ENCODE measurements at places on chromosomes 4 and X. TPM values are rescaled to one million over a fixed set of nuclear protein-coding genes. Genes with fewer than 3 reads are reported as not detected.

GRCh38 chr4:12122316-12122715, 693.6 kb upstream of the HS3ST1 start:
- DNase-seq, result no peak

- no peak for DNase-seq
Observed at GRCh38 chrX:20116087-20116576, 575 bp downstream of the MAP7D2 start.

DNA sequence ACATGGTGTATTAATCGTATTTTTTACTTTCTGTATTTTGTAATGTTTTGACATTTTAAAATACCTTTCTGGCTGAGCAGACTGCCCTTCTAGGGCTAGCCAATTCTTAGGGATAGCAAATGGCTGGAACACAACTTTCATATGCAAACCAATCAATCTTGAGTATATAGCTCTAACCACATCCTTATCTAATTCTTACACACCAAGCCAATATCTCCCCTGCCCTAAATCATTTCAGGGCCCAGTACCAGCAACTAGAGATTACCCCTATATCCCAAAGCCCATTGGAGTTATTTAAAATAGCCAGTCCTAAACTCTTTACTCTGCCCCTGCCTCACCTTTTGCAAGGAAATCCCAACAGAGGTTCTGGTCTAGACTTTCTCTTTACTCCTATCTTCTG, 58.3 kb downstream of the INTS12 start:
- DNase-seq, result no peak

DNA sequence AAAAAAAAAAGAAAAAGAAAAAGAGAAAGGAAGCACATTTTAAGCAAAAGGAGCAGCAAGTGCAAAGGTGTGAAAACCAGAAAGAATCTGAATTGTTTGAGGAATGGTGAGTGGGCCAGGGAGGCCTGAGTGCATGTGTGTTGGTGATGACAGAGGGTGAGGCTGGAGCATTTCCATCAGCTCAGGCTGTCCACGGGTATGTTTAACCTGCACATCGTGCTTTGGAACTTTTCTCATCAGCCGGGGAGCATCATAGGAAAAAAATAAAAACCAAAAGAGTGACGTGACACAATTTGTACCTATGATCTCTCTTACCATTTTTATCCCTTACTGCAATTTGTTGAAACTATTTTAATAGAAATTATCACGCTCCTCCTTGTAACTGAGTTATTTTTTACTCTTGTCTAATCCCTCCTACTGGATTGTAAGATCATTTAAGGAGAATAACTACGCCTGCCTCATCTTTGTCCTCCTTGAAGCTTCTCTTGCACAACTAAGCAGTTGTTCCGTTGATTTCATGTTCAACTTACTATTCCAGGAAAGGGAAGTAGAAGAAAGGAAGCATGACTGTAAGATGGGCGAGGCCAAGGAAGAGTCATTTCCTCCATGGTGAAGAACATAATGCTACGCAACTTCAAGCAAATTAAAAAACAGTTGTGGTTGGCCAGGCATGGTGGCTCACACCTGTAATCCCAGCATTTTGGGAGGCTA, 7.0 kb downstream of the PALLD start:
- no peak for DNase-seq

- no peak for DNase-seq
Observed at GRCh38 chr4:40206426-40206825, 9.6 kb downstream of the RHOH start.

GRCh38 chr4:118703118-118703517, 17.9 kb downstream of the METTL14 start:
- DNase-seq, result no peak

DNA sequence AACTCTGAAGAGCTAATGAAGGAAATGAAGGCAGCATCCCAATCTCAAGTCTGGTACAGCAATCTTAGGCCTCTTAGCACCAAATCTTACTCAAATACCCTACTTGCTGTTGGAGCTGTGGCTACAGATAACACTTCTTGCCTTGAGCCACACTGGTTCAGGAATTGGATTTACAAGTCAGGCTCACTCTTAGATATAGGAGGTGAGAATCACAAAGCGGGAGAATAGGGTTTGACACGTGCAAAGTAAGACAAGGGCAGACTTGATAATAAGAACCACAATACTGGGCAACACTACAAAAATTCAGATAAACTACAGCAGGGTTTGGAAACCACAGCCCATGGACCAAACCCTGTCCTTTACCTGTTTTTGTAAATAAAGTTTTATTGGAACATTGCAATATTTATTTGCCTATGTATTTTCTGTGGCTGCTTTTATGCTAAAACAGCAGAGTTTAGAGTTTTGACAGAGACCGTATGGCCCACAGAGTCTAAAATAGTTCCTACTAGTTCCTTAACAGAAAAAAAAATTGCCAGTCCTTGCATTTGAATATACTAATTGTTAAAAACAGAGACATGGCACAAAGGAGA, 9.3 kb upstream of the CUL4B start:
- DNase-seq, result no peak

GRCh38 chr4:4470208-4470607, 71.6 kb downstream of the STX18 start:
- DNase-seq, result no peak

GRCh38 chrX:67692246-67692645, 148.4 kb downstream of the AR start:
- DNase-seq, result no peak

DNA sequence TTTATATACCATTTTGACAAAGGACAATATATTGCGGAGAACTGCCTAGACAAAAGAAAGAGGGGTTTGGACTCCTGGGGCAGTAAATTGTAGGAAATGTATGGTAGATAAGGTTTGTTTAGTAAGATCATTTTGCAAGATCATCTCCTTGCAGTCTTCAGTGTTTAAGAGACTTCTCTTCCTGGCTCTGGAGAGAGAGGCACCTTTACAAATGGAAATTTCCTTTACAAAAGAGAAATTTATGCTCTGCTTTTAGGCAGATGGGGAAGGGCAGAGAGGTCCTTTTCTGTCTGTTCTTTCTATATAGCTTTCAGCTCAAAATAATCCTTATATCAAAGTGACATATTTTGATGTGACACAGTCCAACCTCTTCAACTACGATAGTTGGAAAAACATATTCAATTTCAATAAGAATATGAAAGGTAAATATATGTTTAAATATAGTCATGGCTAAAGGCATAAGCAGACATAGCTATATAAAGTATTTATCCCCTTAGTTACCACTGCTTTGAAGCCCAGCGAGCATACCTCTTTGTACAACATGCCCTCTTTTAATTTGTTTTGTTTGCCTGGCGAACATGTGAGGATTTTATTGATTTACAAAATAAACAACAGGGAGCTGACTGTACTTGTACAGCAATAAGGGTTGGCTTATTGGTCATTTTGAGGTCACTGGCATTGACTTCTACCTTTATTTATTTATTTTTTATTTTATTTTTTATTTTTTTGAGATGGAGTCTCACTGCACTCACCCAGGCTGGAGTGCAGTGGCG, 65.2 kb downstream of the TRIM2 start:
- no peak for DNase-seq

DNA sequence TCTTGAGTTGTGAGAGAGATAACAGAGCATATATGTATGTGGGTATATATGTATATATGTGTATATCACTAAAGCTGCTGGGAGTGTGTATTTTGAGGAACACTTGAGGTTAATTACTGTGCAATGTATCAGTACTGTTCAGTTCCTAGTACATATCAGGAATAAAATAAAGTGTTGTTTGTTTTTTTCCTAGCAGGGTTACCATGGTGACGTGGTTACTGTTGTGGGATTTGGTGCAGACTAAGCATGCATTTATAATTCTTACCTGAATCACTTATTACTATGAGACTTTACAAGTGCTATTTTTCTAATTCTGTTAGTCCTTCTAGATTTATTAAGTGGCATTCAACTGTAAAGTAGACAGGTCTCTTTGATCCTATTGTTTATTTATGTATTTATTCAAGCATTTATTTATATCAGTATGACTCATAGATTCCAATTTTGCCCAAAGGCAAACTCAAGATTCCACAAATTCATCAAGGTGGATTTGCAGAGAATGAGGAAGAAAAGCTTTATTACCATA, 26.9 kb upstream of the BEX4 start:
- DNase-seq, result no peak

DNA sequence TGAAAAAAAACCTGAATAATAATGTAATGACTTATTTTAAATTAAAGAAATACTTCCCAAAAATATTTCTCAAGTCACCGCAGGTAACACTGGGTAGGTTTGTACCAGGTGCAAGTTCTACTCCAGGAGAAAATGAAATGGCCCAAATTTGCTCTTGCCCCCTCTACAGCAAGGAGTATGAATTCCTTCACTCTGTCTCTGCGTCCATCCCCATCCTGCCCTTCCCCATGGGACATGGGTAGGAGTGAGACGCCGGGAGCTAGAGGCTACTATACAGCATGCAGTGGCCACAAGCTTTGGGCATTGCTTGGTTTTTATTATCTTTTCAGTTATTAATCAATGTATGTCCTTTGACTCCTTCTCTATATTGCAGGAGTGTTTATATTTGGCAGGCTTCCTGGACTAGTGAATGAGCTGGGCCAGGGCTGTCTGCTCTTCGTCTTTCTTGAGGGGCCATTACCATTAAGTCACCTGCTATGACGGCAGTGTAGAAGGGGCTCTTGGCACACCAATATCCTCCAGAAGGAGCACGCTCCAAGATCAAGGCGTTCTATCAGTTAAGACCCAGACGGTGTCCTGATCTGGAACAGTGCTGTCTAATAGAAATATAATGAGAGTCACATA, 149.6 kb downstream of the ENPP6 start:
- no peak for DNase-seq

DNA sequence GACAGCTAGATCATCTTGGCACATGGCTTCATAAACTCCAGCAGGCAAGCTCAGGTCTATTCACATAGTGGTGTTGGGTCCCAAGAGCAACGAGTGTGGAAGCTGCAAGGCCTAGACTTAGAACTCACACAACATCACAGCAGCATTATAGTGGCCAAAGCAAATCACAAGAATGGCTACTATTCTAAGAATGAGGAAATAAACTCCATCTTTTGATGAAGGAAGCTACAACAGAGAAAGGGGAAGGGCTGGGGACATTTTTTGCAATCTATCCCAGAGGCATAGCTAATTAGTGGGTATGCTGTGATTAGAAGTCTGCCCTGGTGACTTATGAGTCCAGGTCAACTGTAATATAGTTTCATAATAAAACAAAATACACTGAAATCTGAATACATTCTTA, 42.9 kb upstream of the TAB3 start:
- DNase-seq, result no peak

DNA sequence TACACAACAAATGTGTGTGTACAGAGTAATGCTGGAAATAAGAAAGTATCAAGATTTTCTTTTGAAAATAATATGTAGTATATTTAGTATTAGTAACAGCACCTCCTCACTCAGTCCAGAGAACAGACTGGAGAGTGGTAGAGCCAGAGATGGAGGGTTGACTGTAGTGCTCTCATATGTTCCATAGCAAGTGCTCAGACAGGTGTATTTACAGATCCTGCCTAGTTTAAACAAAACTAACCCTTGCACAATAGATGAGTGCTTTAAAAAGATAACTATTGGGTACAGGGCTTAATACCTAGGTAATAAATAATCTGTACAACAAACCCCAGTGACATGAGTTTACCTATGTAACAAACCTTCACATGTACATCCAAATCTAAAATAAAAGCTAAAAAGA, 381.0 kb upstream of the EMCN start:
- no peak for DNase-seq

DNA sequence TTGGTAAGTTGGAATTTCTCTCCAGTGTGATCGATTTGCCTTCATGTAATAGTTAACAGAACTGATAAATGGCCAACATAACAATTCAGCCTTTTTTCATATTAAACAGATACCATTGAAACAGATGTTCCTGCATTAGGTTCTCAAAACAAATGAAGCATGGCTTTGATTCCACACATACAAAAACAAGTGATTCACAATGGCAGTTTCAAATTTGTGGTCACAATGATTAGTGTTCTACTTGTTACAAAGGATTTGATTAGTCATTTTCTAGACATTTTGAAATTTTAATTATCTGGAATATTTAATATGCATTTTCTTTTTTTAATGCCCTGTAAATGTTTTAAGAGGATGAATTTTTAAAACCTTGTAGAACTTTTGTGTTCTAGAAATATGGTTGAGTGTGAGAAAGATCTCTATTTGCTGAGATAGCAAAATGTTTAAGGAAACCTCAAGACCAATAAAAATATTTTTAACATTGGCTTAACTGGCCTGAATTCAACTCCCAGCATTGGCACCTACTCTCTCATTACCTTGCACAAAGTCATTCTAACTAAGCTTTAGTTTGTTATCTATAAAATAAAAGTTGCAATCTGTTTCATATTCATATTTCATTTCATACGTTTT, 18.9 kb upstream of the GLRA3 start:
- DNase-seq, result no peak

DNA sequence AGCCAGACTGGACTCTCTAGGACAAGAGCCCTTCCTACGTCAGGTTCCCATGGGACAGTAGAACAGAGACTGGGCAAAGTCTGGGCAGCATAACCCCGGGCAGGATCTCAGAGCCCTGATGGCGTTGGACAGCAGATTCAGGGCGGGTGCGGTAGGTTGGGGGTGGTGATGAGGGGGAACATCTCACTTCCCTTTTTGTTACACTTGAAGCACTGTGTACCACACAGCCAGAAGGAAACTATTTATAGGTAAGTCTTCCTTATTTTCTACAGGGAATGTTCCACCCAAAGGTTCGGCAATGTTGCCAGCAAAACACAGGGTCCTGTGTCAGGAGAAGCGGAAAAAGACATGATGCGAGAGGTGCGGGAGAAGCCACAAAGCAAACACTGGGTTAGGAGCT, 54.3 kb downstream of the TSC22D3 start:
- no peak for DNase-seq

DNA sequence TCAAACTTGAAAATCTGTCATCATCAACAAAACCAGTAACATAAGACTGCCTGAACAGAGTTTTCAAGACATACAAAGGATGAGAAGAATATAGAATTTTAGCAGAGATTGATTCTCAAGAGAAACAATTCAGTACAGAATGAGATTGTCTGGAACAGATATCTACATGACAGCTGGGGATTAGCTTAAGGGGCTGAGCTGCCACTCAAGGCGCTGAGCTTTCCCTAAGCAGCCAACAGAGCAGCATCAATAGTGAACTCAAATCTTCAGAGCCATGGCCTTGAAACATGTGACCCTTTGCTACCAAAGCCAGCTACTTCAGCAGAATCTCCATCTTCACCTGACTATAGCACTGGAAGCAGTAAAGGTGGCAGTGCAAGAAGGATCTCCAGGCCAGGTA, 24.3 kb upstream of the PCDH10 start:
- DNase-seq, result no peak

DNA sequence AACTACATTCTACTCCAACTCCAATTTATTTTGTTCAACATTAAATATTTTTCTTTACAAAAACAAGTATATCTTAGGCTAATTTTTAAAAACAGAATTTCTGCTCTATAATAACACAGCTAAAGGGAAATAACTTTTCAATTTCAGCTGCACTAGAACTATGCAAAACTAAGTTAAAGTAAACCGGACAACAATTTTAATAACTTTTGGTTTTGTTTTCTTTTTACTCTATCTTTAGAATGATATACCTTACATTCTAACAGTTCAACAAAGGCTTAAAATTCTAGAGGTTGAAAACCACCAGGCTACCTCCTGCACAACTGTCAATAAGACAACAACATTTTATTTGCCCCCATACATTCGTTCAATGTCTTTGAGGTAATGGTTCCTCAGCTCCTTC, 18.7 kb upstream of the KCNE5 start:
- no peak for DNase-seq

CCDC110 gene
- 0.94 TPM for total RNA-seq

F9 gene
- 0.24 TPM for total RNA-seq

TLL1 gene
- total RNA-seq, result 0.48 TPM

SLC6A14 gene
- total RNA-seq, result 1.1 TPM

EVC2 gene
- total RNA-seq, result 4.5 TPM

GPC4 gene
- 69.0 TPM for total RNA-seq

BCLAF3 gene
- total RNA-seq, result 6.8 TPM

OTUD6A gene
- total RNA-seq, result not detected

PPEF1 gene
- 1.6 TPM for total RNA-seq
